Myometrial cell (primary cell): ENCODE measurements at places on chromosomes 4 and X. TPM values are rescaled to one million over a fixed set of nuclear protein-coding genes. Genes with fewer than 3 reads are reported as not detected.

The MCF2 gene
- total RNA-seq = not detected in 2 replicates

The PLAC1 gene
- total RNA-seq = 2.0 and 3.7 TPM in 2 replicates

The GAGE12E gene
- not detected in 2 replicates for total RNA-seq

The SHISA3 gene
- 2.6 and 2.8 TPM in 2 replicates for total RNA-seq

The HMX1 gene
- total RNA-seq = 0.58 TPM in 1 of 2 replicates, not detected in the other

The PLXNA3 gene
- 7.5 and 8.2 TPM in 2 replicates for total RNA-seq

The DGAT2L6 gene
- not detected in 2 replicates for total RNA-seq
